Stimulated activated CD4-positive, alpha-beta T cell treated with anti-CD3 and anti-CD28 coated beads, Interleukin-4, amount 100 ng/mL, for 48 hours (primary cell): ENCODE measurements at places on chromosomes 11 and 22.

DNA sequence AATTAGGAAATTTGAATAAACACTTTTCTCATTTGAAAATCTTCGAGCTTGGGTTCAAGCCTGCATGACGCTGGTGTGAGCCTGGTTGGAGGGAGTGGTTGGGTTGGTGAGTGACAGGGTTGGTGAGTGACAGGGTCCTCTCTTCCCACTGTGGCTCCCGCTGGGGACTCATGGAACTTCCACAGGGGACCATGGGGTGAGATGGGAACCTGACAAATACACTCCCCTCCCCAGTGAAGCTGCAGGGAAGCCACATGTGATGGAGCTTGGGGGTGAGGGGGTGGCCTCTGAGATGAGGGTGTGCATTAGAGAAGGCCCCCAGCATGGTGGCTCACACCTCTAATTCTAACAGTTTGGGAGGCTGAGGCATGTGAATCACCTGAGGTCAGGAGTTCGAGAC, 66.8 kb downstream of the RTL6 start:
- DNase-seq: no peak

GRCh38 chr11:24091594-24091993, 405.3 kb upstream of the LUZP2 start:
- no peak for DNase-seq

DNA sequence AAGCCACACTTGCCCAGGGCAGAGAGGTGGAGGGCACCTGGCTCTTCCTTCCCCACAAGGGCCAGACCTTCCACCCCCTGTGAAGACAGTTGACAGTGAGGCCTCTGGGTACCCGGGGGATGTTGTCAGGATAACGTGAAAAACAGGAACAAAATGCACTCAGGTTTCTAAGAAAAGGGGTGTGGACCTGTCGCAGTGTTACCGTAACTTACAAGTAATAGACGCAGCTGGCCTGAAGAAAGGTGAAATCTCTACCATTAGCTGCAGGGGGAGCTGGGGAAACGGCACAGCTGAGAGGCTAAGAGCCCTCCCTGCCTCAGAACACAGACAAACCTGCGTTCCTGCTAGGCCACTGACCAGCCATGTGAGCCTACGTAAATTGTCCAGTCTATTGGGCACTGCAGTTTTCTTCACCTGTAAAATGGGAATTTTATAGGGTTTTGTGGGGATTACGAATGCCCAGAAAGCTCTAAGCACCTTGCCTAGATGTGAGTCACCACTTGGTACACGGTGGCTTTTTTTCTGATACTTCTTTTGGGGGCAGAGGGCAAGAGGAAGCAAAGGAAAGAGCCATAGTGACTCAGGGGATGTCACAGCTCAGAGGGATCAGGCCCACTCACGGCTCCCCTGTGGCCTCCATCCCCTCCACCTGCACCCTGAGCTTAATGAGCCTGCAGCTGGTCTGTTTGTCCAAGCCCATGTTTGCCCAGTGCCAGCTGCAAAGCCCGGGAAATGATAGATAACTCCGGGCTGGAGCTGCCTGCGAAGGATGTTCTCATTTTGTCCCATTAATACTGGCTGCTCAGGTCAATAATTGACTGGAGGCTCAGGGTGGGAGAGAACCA, 18.4 kb upstream of the CABP7 start:
- no peak for DNase-seq

DNA sequence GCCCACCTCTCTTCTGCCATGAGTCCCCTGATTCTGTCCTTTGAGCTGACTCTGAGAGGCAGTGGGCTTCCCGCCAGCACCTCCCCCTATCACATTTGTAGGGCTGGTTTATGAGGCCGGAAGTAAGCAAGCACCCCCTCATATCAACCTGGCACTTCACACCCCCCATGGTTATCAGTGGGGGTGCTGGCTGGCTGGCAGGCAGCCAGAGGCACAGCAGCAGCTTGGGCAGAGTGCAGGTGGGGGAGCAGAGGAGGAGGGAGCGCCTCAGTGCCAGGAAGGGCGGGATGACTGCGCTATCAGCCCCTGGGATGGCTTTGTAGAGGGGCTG, 22.9 kb upstream of the CHRM4 start:
- DNase-seq: no peak

- no peak for DNase-seq
Observed at GRCh38 chr22:45969414-45969799, 7.6 kb downstream of the WNT7B start.

DNA sequence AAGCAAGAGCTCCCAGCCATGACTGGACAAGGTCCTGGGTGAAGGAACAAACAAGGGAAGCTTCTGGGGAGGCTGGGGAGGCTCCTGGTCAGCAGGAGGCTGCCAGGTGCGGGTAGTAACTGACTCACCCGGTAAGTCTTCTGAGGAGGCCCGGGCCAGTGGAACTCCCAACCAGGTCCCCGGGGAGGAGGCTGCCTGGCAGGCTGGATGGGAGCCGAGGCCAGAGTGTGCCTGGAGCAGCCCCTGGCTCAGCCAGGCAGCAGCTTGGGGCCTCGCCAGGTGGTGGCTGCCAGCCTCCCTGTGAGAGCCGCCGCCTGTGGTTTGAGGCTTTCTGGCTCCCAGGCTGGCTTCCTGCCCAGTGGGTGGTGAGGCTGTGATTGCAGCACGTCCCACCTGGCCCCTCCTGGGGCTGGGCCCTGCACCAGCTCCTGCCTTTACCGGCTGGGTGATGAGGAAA, 46.2 kb downstream of the IGF2 start:
- no peak for DNase-seq

GRCh38 chr11:111455291-111456085, 56.7 kb downstream of the BTG4 start:
- no peak for DNase-seq

- DNase-seq: peak; percentile 4
Observed at GRCh38 chr11:126561327-126561893, 205.9 kb downstream of the ST3GAL4 start.

DNA sequence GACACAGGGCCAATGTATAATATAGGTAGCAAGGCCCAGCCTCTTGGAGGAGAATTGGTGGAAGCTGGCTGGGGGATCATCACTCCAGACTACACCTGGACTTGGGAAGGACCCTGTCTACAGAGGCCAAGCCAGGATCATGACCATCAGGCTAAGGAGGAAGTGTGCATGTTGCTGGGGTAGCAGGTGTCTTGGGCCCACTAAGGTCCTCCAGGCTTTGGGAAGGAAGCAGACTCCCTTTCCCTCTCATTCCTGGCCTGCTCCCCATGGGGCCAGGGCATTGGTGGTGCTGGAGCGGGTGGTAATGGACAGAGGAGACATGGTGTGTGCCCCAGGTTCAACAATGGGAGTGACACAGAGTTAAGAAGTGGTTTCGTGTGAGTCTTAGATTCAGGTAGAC, 16.0 kb upstream of the TUB start:
- DNase-seq: no peak

DNA sequence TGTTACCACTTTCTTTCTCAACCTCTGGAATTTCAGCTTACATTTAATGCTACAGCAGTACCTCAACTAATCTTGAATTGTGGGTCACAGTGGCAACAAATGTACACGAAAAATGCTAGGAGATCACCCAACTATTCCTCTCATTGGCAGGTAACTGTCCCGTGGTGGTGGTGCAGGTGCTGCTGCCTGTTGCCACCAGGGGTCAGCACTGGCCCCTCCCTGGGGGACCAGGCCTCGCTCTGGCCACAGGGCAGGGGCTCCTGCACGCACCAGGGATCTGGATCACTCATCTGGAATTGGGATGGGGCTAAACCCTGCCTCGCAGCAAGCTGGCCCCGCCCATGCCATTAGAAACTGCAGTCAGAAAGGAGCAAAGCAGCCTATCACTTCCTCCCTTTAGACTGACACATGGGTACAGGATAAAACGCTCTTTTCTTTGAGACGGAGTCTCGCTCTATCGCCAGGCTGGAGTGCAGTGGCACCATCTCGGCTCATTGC, 6.9 kb upstream of the POLDIP3 start:
- DNase-seq: peak; percentile 51

DNA sequence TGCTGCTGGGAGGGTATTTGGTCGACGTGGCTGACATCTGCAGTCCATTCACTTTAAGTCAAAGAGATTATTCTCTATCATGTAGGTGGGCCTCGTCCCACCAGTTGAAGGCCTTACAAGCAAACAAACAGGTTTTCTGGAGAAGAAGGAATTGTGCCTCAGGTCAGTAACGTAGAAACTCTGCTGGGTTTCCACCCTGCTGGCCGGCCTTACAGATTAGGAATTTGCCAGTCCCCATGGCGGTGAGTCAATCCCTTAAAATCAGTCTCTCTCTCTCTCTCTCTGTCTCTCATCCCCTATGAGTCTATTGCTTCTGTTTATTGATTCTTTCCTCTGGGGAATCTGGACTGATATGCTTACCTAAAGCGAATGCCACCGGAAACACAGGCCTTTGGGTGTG, 75.4 kb upstream of the FGF3 start:
- no peak for DNase-seq

GRCh38 chr22:48713272-48714205, 1114.1 kb downstream of the BRD1 start:
- no peak for DNase-seq

DNA sequence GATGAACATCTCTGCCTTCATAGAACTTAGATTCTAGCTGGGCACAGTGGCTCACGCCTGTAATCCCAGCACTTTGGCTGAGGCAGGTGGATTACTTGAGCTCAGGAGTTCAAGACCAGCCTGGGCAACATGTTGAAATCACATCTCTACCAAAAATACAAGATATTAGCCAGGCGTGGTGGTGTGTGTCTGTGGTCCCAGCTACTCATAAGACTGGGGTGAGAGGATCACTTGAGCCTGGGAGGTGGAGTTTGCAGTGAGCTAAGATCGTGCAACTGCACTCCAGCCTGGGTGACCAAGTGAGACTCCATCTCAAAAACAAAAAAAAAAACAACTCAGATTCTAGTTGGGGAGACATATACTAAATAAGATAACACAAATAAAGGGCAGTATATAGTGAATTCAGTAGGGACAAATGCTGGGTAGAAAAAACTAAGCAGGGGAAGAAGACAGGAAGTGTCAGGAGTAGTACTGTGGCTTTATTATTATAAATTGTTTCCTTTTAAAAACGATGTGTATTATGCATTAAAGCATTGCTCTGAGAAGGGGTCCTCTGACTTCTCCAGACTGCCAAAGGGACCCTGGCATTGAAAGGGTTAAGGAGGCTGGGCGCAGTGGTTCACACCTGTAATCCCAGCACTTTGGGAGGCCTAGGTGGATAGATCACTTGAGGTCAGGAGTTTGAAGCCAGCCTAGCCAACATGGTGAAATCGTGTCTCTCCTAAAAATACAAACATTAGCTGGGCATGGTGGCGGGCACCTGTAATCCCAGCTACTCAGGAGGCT, 46.7 kb downstream of the PACS1 start:
- no peak for DNase-seq

- no peak for DNase-seq
Observed at GRCh38 chr11:104011044-104011443, 25.4 kb upstream of the DDI1 start.

DNA sequence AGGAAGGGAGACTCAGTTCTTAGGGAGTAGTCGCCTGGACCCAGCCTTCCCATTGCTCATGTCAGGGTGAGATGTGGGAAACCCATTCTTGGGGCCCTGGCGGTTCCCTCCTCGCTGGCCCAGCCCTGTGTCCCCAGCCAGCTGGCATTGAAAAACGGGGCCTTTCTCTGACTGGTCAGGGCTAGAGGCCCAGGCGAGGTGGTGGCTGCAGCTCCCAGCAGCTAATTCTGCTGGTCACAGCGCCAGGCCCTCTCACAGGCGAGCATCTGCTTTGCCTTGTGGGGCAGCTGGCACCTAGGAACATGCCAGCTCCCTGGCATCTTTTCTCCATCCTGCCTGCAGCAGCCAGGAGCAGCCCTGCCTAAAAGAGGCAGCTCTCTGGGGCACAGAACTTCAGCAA, 20.1 kb downstream of the TSPAN18 start:
- DNase-seq: no peak

DNA sequence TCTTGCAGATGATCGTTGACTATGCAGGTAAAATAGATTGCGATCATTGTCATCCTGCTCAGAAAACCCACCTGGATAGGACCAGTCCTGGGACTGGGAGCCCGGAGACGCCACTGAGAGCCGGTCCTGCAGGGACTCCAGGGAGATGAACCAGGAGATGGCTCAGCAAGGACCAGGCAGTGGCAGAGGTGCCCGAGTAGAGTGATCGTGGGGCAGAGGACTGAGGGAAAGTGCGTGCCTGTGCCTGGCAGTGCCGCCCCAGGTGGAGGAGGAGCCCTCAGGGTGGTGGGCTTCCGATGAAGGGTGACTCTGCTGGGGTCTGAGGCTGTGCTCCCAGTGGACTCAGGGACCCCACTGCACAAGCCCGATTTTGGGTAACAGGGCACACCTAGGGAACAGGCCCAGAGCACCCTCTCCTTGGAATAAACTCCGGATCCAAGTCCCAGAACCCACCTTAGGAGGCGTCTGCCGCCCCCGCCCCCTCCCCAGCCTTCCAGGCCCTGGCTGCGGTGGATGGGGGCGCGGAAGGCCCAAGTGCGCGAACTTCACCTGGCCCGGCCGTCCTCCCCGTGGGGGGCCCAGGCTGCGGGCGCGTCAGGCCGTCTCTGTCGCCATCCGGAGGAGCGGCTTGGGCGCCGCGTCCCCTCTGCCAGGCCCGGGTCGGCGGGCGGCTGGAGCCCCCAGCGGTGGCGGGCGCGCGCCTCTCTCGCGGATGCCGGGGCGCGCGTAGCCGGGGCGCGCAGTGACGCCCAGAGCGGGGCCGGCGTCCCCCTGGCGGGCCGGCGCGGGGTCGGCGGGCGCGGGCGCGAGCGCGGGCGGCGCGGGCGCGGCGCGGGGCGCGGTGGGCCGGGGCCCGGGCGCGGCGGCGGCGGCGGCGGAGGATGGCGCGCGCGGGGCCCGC, 1338.8 kb downstream of the BRD1 start:
- no peak for DNase-seq

DNA sequence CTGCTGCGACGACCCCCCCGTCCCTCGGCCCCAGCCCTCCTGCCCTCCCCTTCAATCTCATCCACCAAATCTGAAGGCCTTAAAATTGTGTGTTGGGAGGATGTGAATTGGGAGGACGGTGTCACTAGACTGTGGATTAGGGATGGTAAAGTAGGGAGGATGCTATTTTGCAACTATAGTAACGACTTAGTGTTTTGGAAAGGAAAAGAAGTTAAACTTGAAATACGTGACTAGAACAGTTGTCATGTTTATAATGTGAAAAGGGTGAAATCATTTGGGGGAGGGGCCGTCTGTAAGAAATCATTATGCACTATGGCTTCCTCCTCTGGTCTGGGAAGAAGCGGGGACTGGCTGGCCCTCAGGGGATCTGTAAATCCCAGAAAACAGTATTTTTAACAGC, 43.4 kb upstream of the NNMT start:
- DNase-seq: no peak

- no peak for DNase-seq
Observed at GRCh38 chr11:22454461-22455090, 116.4 kb downstream of the SLC17A6 start.

GRCh38 chr11:79092791-79093353, 348.0 kb downstream of the TENM4 start:
- DNase-seq: no peak
